Activated naive CD4-positive, alpha-beta T cell treated with anti-CD3 and anti-CD28 coated beads, Interleukin-2, amount 10 ng/mL, durations not matched to agents 7 days and 5 days (primary cell): ENCODE measurements at places on chromosomes 7 and 10.

DNA sequence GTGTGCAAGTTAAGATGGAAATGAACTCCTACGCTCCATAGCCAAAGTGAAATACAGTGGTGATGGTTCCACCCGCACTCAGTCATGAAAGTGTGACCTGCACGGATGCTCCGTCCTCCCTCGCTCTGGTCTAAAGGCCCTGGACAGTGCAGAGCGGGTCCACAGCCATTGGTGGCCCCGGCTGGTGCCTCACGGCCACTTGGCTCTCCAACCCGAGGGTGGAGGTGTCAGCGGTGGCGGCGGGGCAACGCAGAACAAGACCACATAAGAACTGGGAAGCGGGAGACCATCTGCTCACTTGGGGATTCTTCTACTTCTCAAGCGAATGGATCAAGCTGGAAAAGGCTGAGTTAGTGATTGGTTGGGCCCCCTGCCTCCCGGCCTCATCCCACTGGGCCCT, 60.7 kb downstream of the NKX6-2 start:
- no peak for DNase-seq

DNA sequence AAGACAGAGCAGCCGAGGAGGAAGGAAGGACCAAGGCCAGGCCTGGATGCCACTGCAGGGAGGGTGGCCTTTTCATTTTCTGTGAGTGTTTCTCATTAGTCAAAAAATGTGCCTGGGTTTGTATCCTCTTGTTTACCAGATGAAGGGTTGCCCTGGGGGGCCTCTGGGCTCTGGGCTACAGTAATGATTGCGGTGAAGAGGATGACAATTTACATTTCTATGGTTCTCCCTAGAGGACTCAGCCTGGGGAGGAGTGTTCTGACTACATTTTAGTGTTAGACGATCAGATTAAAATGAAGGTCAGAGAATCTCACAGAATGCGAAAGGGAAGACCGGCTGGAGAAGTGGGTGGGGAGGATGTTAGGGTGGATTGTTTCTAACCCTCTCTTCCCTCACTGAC, 108.0 kb upstream of the KMT2C start:
- no peak for DNase-seq

DNA sequence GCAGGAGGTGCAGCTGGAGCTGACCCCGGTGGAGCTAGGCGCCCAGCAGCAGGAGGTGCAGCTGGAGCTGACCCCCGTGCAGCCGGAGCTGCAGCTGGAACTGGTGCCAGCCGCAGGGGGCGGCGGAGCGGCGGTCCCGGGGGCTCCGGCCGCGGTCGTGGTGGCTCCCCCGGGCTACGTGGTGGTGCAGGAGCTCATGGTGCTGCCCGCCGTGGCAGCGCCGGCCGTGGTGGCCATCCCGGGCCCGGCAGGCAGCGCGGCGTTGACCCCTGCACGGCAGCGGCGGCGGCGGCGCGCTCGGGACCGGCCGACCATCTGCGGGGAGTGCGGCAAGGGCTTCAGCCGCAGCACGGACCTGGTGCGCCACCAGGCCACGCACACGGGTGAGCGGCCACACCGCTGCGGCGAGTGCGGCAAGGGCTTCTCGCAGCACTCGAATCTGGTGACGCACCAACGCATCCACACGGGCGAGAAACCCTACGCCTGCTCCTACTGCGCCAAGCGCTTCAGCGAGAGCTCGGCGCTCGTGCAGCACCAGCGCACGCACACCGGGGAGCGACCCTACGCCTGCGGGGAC, 6.8 kb downstream of the ZNF853 start:
- DNase-seq: no peak

DNA sequence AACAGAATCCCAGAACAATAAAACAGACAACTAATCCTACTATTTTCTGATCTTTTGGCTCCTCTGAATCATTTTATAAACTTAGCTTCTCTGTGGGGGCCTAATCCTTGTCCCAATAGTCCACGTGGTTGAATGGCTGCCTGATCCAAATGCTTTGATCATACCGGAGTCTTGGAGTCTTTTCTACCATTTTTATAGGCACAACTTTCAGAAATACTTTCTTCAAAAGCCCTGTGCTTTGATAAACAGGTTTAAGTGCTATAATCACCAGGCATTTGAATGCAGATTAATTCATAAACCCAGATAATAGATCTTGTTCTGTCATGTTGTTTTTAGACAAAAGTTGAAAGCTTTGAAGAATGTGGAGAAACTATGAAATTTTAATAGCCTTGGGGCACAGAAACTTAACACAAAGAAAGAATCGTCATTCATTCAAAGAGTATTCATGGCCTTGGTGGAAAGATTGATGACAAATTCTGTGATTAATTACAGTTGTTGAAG, 163.7 kb downstream of the AHR start:
- no peak for DNase-seq

GRCh38 chr7:115825456-115826115, 205.0 kb downstream of the TFEC start:
- DNase-seq: no peak

DNA sequence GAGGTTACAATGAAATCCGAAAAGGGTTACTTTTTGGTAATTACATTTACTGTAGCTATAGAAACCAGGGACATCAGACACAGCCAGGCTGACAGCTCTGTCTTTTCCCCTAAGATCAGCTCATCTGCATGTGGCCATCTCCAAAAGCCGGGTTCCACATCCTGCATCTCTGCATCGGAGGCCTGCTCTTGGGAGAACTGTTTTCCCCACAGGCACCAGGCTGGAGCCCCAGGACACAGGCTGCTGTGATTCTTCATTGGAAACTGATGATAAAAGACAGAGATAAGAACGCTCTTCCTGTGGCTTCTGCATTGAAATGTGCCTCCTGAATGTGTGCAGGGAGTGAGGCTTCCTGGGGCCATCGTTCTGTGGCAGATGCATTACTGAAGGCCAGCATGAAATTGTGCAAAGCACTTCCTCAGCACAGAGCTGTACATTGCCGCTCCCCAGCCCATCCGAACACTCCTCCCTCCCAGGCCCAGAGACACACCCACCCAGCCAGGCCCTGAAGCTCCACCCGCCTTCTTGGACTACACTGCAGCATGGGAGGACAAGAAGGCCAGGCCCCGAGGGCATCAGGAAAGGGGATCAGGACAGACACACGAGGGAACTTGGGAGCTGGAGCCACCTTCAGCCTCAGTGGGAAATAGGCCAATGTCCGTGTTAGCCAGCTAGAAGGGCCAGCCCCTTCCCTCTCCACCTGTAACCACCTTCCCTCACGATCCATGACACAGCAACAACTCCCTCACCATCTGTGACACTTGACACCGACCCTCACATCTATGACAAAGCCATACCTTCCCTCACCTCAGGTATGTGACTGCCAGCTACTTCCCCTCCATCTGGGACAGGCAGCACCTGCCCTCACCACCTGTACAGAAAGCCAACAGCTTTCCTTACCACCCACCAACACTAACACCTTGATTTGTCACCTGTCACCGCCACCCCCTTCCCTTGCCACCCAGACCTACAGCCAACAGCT, 113.2 kb downstream of the GRID1 start:
- no peak for DNase-seq
